ENCODE measurements at places on chromosomes 4 and X. TPM values are rescaled to one million over a fixed set of nuclear protein-coding genes. Genes with fewer than 3 reads are reported as not detected.

The TLR7 gene
- not detected for total RNA-seq

The MAGEA2 gene
- not detected for total RNA-seq

The DDIT4L gene
- total RNA-seq, result 0.78 TPM

The GAGE2A gene
- not detected for total RNA-seq

The PAGE2B gene
- total RNA-seq, result not detected

The CASP3 gene
- total RNA-seq, result 28.2 TPM

The SULT1B1 gene
- 1.2 TPM for total RNA-seq

The ZCCHC18 gene
- 5.2 TPM for total RNA-seq

The MFAP3L gene
- total RNA-seq, result 2.1 TPM

The GAGE12E gene
- total RNA-seq, result not detected

The GK gene
- total RNA-seq, result 7.3 TPM

The NEIL3 gene
- total RNA-seq, result 2.1 TPM

The WAS gene
- total RNA-seq, result 0.19 TPM

The TNIP3 gene
- not detected for total RNA-seq

The TRIM60 gene
- total RNA-seq, result not detected

The PCDH19 gene
- 1.7 TPM for total RNA-seq

The CTAG2 gene
- total RNA-seq, result not detected

The TMEM31 gene
- total RNA-seq, result not detected

The PFKFB1 gene
- not detected for total RNA-seq

The SMIM14 gene
- total RNA-seq, result 73.5 TPM

The DRD5 gene
- total RNA-seq, result not detected

The HSFX2 gene
- 0.64 TPM for total RNA-seq

The ETDA gene
- not detected for total RNA-seq

The HAND2 gene
- not detected for total RNA-seq

The C1GALT1C1 gene
- 26.6 TPM for total RNA-seq

All from osteocyte (in vitro differentiated cells).